ENCODE measurements at places on chromosomes 2 and 18.

DNA sequence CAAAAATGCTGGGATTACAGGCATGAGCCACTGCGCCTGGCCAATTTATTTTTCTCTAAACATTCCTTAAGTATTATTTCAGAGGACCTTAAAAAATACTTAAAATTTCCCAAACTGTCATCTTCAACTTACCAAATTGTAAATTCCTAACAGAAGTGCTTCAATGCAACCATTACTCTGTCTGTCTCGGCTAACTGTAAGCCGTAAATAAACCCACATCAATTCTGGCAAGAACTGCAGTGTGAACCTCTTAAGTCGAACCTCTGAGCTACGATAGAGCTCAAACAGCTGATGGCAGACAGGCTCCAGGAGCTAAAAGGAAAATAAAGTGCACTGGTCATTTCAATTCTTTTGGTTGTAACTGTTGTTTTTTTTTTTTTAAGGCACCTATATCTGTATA lies 53.4 kb upstream of the ORC2 start:
- no peak for DNase-seq

- peak; percentile 82 for DNase-seq
Observed at GRCh38 chr2:60553495-60554073, at the start of gene BCL11A. Gene BCL11A, minus strand, starts transcription at chr2:60553654. Its CDS starts 384 bp downstream, at chr2:60553270.

DNA sequence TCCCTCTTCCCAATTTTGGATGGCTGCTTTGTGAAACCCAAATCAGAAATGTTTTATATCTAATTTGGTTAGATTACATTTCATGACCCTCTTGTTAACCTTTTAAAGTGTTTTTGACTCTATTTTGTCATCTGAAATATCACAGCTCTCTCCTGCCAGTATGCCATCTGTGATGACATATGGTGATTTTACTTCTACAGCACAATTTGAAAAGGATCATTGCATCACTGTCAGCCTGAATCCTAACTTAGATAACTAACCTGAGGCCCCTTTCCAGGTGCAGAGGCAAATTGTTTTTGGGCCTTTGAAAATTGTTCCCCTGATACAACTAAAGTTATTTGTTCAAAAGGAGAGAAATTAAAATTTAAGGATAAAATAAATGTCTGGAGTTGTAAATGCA lies 1023.4 kb upstream of the LRRTM1 start:
- no peak for DNase-seq

GRCh38 chr18:23809415-23809814 lies 120.2 kb downstream of the LAMA3 start:
- peak; percentile 17 for DNase-seq

DNA sequence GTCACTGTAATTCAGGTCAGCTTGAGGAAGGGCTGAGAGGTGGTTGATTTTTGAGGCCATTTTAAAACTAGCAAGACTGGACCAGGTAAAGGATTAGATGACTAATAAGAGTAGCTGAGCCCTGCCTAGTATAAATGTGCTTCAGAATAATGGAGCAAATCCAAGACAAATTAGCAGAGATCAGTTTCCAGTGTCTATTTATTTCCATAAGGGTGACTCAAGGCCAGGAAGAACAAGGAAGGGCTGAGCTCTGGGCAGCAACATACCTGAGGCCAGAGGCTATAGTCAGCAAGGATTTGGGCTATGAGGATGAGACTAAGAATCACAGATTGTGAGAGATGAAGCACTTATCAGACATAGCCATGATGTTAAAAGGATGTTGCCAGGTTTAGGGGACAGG lies 339.0 kb upstream of the LRRTM1 start:
- no peak for DNase-seq

- DNase-seq, result no peak
Observed at GRCh38 chr2:64685430-64685829, 31.7 kb upstream of the SERTAD2 start.

GRCh38 chr2:38185012-38185491 lies 109.1 kb upstream of the CYP1B1 start:
- no peak for DNase-seq

DNA sequence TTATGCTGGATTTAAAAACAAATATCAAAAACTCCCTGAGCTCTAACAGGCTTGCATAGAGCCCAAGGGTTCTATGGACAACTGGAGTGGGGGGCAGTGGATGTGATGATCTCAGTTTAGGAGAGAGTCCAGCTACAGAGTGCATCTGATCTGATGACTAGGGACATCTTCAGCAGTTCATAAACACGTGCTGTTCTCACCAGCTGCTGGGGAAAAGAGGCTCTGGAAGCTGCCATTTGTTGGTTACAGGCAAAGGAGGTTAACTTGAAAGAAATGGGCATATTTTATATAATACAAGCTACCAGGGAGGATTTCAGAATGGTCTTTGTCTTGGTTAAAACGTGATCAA lies 36.0 kb upstream of the ZNF396 start:
- no peak for DNase-seq

DNA sequence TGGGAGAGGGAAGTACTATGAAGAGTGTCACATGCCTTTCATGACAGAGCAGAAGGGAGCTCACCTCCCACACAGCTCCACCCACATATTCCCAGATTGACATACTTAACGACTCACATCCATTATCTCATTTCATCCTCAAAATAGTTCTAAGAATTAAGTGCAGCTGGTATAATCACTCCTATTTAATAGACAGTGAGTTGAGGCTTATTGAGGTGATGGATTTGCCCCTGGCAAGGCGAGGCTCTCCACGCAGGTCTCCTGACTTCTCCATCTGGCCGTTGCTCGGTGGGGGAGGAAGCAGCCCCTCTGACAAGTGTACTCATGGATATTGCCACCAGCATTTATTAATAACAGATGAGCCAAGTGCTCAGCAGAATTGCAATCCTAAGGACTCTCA lies 81.4 kb downstream of the TGOLN2 start:
- DNase-seq, result no peak

DNA sequence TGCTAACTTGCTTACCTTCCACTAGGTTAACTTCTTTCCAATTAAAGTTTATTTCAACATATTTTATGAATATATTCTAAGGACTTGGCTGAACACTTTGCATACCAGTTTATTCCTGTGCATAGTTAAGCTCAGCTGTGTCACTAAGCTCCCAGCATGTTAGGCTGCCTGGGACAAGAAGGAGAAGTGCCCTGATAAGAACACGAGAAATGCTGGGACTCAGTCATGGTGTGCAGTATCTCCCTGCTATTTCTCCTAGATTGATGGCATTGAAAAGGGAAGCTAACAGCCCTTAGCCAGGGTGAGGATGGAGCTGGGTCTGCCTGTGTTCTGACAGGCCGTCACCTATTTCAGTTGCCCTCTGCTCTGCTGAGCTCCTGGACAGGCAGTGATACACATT lies 164.3 kb downstream of the TRABD2A start:
- no peak for DNase-seq

DNA sequence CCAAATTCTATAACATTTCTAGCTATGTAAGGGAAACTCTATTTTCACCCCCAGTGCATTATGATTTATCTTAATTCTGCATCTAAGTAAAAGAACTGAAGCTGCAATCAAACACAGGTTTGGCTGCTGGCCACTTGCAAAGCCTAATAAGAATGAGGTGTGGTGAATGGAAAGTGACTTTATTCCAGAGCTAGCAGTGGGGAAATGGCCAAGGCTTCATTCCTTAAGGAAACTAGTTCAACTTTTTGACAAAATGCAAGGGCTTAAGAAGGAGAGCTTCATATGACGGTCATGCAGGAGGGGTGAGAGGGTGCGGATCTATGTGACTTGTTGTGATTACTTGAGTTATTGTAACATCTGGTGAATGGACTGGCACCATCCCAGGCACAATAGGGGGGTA lies 1802.0 kb downstream of the SUCLG1 start:
- no peak for DNase-seq
